Bronchial smooth muscle cell (primary cell): ENCODE measurements at places on chromosomes 6 and 20. TPM values are rescaled to one million over a fixed set of nuclear protein-coding genes. Genes with fewer than 3 reads are reported as not detected.

PACRG gene
- 0.16 and 0.17 TPM in 2 replicates for total RNA-seq

LAMP5 gene
- total RNA-seq: not detected in 2 replicates

FERMT1 gene
- 2.6 and 4.9 TPM in 2 replicates for total RNA-seq

MCCD1 gene
- total RNA-seq: not detected in 2 replicates

MMP24 gene
- total RNA-seq: 0.09 and 0.47 TPM in 2 replicates

HTR1E gene
- not detected in 2 replicates for total RNA-seq

PGC gene
- total RNA-seq: not detected in 2 replicates

B3GALT4 gene
- 13.6 and 14.6 TPM in 2 replicates for total RNA-seq

VWA7 gene
- total RNA-seq: 0.79 and 0.86 TPM in 2 replicates
